ENCODE measurements at places on chromosomes 2 and 18. TPM values are rescaled to one million over a fixed set of nuclear protein-coding genes. Genes with fewer than 3 reads are reported as not detected.

CD8B2 gene
- 0.08 TPM for total RNA-seq

SCYGR1 gene
- total RNA-seq, result not detected

ROCK2 gene
- total RNA-seq, result 21.2 TPM

UBR3 gene
- total RNA-seq, result 22.2 TPM

CABYR gene
- total RNA-seq, result 1.1 TPM

CENPA gene
- 33.8 TPM for total RNA-seq

LYG1 gene
- total RNA-seq, result 1.2 TPM

LAMA3 gene
- total RNA-seq, result 0.86 TPM

MOCOS gene
- 0.18 TPM for total RNA-seq

FHOD3 gene
- total RNA-seq, result not detected

CNRIP1 gene
- not detected for total RNA-seq

HTR2B gene
- total RNA-seq, result not detected

OSBPL1A gene
- 1.4 TPM for total RNA-seq

VWC2L gene
- total RNA-seq, result not detected

CLIP4 gene
- total RNA-seq, result 33.7 TPM

MRO gene
- total RNA-seq, result not detected

MEP1B gene
- total RNA-seq, result not detected

CYP27C1 gene
- not detected for total RNA-seq

SCTR gene
- not detected for total RNA-seq

PROKR1 gene
- not detected for total RNA-seq

SOWAHC gene
- total RNA-seq, result 0.24 TPM

NFATC1 gene
- 49.2 TPM for total RNA-seq

UBE2E3 gene
- 25.6 TPM for total RNA-seq

CDKL4 gene
- total RNA-seq, result 0.67 TPM

PPP1R1C gene
- not detected for total RNA-seq

UGT1A6 gene
- total RNA-seq, result not detected

ASPRV1 gene
- total RNA-seq, result 1.2 TPM

DLX2 gene
- not detected for total RNA-seq

RRM2 gene
- total RNA-seq, result 342 TPM

CCNT2 gene
- total RNA-seq, result 40.3 TPM

CAVIN2 gene
- total RNA-seq, result not detected

TUBA4B gene
- not detected for total RNA-seq

SERPINB5 gene
- total RNA-seq, result not detected

MC5R gene
- not detected for total RNA-seq

C2orf74 gene
- total RNA-seq, result 11.1 TPM

MALL gene
- not detected for total RNA-seq

POTEC gene
- total RNA-seq, result not detected

ZNF513 gene
- 20.1 TPM for total RNA-seq

FOXD4L1 gene
- 0.40 TPM for total RNA-seq

RND3 gene
- total RNA-seq, result not detected

IL37 gene
- not detected for total RNA-seq

EML6 gene
- total RNA-seq, result 0.86 TPM

LCT gene
- not detected for total RNA-seq

CTDP1 gene
- 41.8 TPM for total RNA-seq

UGT1A1 gene
- not detected for total RNA-seq

FBXO41 gene
- 16.4 TPM for total RNA-seq

ITGB6 gene
- total RNA-seq, result not detected

SCN3A gene
- not detected for total RNA-seq

SERPINB10 gene
- total RNA-seq, result not detected

PGAP1 gene
- total RNA-seq, result 49.3 TPM

PDE11A gene
- not detected for total RNA-seq

SPC25 gene
- total RNA-seq, result 34.3 TPM

STPG4 gene
- total RNA-seq, result 0.34 TPM

DTNB gene
- total RNA-seq, result 28.9 TPM

RGPD8 gene
- total RNA-seq, result 8.9 TPM

EIF2AK3 gene
- total RNA-seq, result 24.0 TPM

HSPD1 gene
- 179 TPM for total RNA-seq
